ENCODE measurements at places on chromosomes 16 and 17.

DNA sequence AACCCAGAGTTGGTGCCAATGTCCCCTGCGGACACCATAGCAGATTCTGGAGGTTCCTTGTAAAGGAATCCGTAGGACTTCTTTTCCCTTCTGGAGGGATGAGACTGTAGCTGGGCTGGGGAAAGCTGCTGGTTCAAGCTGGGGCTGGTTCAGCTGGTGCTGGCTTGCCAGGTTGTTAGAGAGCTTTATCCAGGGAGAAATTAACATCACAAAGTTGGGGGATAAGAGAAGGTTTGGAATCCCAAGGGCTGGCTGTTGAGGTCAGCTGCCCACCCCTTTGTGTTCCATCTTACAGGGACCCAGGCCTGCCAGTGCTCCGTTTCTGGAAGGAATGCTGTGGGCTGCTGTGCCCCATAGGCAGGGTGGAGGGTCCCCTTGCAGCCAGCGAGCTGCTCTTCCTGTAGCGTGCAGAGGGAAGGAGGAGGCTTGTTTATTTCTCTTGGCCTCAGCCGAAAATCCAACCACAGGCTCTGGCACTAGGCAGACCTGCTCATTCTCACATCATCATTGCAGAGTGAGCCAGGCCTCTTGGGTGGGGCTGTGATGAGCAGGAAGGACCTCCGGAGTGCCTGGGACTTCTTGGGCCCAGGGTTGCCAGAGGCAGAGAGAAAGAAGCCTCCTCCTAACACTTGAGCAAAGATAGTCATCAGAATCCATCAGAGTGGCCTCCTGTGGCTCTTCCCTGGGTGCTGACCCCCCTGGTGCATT is 251.1 kb downstream of the SEC14L1 start:
- no peak overlapping the region for H3K4me3 ChIP-seq
- peaks cover 72% of the 10 kb centered on the region for H3K4me1 ChIP-seq
- H3K27ac ChIP-seq: peak overlapping the region; percentile 3
- no peaks in the 10 kb centered on the region for H3K36me3 ChIP-seq

DNA sequence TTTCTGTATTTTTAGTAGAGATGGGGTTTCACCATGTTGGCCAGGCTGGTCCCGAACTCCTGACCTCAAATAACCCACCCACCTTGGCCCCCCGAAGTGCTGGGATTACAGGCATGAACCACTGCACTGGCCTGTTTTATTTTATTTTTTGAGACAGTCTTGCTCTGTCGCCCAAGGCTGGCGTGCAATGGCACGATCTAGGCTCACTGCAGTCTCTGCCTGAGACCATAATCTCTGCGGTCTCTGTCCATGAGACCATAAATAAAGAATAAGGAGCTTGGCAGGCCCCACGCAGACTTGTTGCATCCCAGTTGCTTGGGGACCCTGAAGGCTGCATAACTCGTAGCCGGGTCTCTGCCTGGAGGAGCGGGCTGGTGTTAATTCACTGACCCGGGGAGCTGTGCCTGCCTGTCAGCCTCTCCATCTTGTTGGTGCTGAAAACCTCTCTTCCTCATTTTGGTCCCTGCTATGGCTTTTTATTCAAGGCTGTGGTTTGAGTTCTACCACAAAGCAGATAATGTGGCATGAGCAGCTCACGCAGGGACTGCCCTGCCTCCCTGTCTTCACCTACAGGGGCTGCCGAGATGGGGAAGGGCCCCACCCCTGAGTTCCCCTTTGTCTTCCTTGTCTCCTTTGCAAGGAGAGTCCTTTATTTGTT is 82.1 kb downstream of the MSI2 start:
- no peaks in the 10 kb centered on the region for H3K36me3 ChIP-seq
- no peaks in the 10 kb centered on the region for H3K4me1 ChIP-seq
- no peak for DNase-seq

- peak; percentile 46 for DNase-seq
- H3K36me3 ChIP-seq: peaks cover 29% of the 10 kb centered on the region
- no peaks in the 10 kb centered on the region for H3K27me3 ChIP-seq
- peaks cover 17% of the 10 kb centered on the region for H3K4me1 ChIP-seq
- peak overlapping the region; percentile 92 for H3K4me3 ChIP-seq
- H3K27ac ChIP-seq: peak overlapping the region; percentile 75
Observed at GRCh38 chr16:58515871-58516767, 802 bp downstream of the SETD6 start.

- H3K4me1 ChIP-seq: no peaks in the 10 kb centered on the region
- H3K36me3 ChIP-seq: no peaks in the 10 kb centered on the region
- H3K27ac ChIP-seq: no peak overlapping the region
- H3K27me3 ChIP-seq: no peaks in the 10 kb centered on the region
Observed at GRCh38 chr16:85210423-85211169, 98.3 kb upstream of the CIBAR2 start.

DNA sequence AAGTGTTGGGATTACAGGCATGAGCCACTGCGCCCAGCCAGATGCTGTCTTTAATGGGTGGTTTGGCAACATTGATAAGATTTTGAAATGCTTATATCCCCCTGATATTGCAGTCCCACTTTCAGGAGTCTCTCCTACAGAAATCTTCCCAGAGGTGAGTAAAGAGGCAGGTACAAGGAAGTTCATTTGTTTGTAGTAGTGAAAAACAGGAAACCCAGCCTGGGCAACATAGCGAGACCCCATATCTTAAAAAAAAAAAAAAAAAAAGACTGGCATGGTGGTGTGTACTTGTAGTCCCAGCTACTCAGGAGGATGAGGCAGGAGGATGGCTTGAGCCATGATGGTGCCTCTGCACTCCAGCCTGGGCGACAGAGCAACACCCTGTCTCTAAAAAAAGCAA is 6.2 kb upstream of the NUPR1 start:
- H3K4me1 ChIP-seq: no peaks in the 10 kb centered on the region
- no peaks in the 10 kb centered on the region for H3K36me3 ChIP-seq
- no peaks in the 10 kb centered on the region for H3K27me3 ChIP-seq

- no peaks in the 10 kb centered on the region for H3K4me1 ChIP-seq
- H3K4me3 ChIP-seq: no peak overlapping the region
- H3K36me3 ChIP-seq: no peaks in the 10 kb centered on the region
- H3K27ac ChIP-seq: no peak overlapping the region
- no peak for DNase-seq
Observed at GRCh38 chr16:54437401-54437800, 150.8 kb upstream of the IRX3 start.

DNA sequence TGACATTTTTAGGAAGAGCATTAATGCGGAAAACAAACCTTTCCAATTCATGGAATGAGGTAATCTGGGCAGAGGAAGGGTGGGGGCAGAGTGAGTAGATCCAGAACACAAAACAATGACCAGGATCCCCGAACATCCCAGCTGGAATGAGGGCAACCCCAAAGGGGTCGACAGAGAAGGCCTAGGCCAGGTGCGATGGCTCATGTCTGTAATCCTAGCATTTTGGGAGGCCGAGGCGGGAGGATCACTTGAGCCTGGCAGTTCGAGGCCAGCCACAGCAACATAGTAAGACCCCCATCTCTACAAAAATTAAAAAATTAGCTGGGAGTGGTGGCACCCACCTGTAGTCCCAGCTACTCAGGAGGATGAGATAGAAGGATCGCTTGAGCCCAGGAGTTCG is 64.7 kb downstream of the ZFHX3 start:
- H3K36me3 ChIP-seq: no peaks in the 10 kb centered on the region
- H3K4me1 ChIP-seq: no peaks in the 10 kb centered on the region
- H3K27me3 ChIP-seq: no peaks in the 10 kb centered on the region
- no peak for DNase-seq
- no peak overlapping the region for H3K27ac ChIP-seq
- H3K4me3 ChIP-seq: no peak overlapping the region

GRCh38 chr17:71085238-71086033 is 916.1 kb downstream of the KCNJ2 start:
- no peaks in the 10 kb centered on the region for H3K27me3 ChIP-seq
- no peak overlapping the region for H3K27ac ChIP-seq
- H3K36me3 ChIP-seq: no peaks in the 10 kb centered on the region
- no peaks in the 10 kb centered on the region for H3K4me1 ChIP-seq
- no peak overlapping the region for H3K4me3 ChIP-seq
- DNase-seq: no peak

DNA sequence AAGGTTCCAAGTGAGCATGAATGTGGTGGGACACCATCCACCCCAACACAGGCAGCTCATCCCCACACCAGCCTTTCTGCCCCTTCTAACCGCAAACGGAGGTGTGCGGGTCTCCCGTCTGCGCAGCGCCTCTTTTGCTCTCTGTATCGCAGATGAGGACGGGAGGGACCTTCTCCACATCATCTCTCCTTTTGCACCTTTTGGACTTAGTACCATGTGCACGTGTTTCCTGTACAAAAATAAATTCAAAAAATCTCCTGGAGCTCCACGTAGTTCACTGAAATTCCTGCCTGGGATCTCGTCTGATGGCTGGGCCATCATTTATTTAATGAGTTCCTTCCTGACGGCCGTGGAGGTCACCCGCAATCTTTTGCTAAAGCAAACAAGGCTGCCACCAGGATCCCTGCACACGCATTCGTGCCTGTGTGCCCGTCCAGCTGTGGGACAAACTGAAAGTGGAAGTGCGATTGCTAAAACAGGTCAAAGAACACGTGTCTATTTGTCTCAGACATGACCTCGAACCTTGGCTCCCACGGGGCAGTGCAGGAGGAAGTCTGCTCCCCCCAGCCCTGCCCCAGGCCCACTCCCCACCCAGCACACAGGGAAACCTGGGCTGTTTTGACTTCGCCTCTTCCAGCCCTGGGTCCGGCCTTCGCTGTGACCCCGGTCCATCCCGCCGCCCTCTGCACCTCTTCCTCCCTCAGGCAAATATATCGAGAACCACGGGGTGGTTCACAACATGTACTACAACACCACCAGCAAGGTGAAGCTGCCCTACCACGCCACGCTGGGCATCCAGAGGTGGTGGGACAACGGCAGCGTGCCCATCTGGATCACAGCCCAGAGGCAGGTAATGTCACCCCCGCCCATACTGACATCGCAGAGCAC is 2.3 kb downstream of the ENPP7 start:
- no peak for DNase-seq
- H3K4me1 ChIP-seq: peaks cover 17% of the 10 kb centered on the region

- H3K4me1 ChIP-seq: peaks cover 49% of the 10 kb centered on the region
- no peak overlapping the region for H3K27ac ChIP-seq
- no peaks in the 10 kb centered on the region for H3K27me3 ChIP-seq
- H3K4me3 ChIP-seq: peak overlapping the region; percentile 11
- H3K36me3 ChIP-seq: no peaks in the 10 kb centered on the region
Observed at GRCh38 chr16:11665071-11665491, 3.2 kb upstream of the SNN start.

- no peak overlapping the region for H3K27ac ChIP-seq
- no peaks in the 10 kb centered on the region for H3K36me3 ChIP-seq
- no peak for DNase-seq
- H3K4me1 ChIP-seq: peaks cover 20% of the 10 kb centered on the region
Observed at GRCh38 chr17:67998466-67998865, 2.2 kb upstream of the C17orf58 start.

GRCh38 chr17:62870030-62870541 is 62.0 kb upstream of the MARCHF10 start:
- H3K36me3 ChIP-seq: no peaks in the 10 kb centered on the region
- no peak overlapping the region for H3K4me3 ChIP-seq
- H3K27me3 ChIP-seq: no peaks in the 10 kb centered on the region
- H3K4me1 ChIP-seq: no peaks in the 10 kb centered on the region
- H3K27ac ChIP-seq: no peak overlapping the region

DNA sequence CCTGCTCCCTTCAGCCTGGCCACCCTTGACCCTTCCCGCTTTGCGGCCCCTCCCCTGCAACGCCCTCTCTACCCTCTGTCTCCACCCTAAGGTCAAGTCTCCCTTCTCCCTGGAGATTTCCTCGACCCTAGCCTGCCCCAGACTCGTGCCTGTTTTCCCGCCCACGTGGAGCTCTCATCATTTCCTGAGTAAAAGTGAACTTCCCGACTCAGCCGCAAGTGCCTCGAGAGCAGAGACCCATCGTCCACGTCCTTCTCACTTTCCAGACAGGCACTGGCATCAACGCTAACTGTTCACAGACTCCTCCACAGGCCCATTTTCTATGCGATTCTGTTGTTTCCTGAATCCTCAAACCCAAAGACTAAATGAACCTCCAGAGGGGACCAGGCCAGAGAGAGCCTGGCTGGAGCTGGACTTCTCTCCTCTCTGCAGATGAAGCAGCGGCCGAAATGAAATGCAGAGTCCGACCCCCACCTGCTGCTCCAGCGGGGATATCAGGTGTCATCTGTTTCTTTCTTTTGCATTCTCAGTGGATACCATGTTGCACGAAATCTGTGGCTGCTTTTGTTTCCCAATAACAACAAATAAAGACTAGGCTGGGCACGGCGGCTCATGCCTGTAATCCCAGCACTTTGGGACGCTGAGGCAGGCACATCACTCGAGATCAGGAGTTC is 52.5 kb downstream of the RTN4RL1 start:
- no peak overlapping the region for H3K4me3 ChIP-seq
- DNase-seq: no peak
- no peak overlapping the region for H3K27ac ChIP-seq
- H3K27me3 ChIP-seq: no peaks in the 10 kb centered on the region

DNA sequence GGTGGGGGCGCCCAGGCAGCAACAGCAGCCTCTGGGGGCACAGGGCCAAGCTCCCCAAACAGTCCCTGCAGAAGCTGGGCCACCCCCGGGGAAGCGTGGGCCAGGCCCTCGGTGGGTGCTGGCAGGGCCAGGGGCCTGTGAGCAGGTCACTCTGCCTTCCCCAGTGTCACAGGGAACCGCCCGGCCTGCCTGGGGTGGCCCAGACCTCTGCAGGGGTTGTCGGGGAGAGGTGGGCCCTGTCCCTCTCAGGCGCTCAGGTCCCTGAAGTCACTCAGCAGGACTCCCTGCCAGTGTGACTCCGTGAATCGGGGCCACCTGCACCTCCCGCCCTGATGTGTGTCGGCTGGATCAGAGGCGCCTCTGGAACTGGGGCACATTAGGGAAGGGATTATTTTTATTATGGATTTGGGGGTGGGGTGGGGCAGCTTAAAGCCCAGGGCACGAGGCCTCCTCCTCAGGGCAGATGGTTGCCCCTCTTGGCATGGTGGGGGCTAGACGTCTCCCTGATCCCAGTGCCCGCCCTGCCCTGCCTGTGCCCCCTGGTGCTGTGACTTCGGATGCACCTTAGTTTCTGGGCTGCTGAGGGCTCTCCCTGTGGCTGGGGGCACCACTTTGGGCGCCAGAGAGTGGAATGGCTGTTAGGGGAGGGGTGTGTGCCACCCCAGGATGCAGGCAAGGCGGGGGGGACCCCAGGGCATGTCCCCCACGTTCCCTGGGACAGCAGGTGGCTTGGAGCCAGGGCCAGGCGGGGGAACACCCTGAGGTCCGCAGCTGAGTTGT is 1.2 kb upstream of the GNG13 start:
- H3K4me1 ChIP-seq: no peaks in the 10 kb centered on the region
- DNase-seq: no peak
- no peak overlapping the region for H3K4me3 ChIP-seq
- H3K36me3 ChIP-seq: no peaks in the 10 kb centered on the region
- H3K27ac ChIP-seq: no peak overlapping the region
- peaks cover 6% of the 10 kb centered on the region for H3K27me3 ChIP-seq

GRCh38 chr16:55502801-55503366 is 6.0 kb upstream of the LPCAT2 start:
- H3K4me1 ChIP-seq: no peaks in the 10 kb centered on the region
- DNase-seq: no peak
- no peak overlapping the region for H3K4me3 ChIP-seq
- H3K27me3 ChIP-seq: no peaks in the 10 kb centered on the region

- peaks cover 14% of the 10 kb centered on the region for H3K27me3 ChIP-seq
- H3K4me1 ChIP-seq: no peaks in the 10 kb centered on the region
- DNase-seq: no peak
- no peak overlapping the region for H3K27ac ChIP-seq
Observed at GRCh38 chr17:81160306-81160705, 5.0 kb upstream of the PVALEF start.
